ENCODE measurements at places on chromosomes 12 and 14.

DNA sequence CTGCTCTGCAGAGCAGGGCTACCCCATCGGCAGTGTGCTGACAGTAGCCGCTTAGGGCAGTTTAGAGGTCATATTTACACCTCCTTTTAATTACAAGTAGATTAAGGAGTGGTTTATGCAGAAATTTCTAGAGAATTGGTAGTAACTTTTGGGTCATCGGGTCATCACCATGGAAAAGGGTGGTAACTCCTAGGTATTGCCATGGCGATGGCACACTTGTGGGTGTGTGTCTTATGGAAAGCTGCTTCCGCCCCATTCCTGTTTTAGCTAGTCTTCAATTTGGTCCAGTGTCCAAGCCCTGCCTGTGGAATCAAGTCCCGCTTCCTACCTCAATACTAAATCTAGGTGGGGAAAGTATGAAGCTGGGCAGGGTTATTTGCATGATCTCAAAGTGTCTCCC is 29.5 kb upstream of the ZNF740 start:
- no peak for DNase-seq

DNA sequence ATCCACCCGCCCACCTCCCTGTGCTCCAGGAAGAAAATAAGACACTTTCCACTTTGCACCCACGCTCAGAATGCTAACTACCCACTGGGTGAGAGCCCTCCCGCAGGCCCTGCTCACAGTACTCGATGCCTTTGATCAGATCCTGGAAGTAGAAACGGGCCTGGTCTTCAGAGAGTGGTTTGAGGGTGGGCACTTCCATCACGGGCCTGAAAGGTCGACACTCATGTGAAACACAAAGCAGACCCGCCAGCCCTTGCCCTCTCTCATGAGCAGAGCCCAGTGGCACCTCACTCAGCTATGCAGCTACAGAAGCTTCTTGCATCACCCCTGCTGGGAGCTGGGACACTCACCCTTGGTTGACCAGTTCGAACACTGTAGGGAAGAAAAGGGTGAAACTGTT is 41.1 kb downstream of the CAMKK2 start:
- DNase-seq, result no peak

DNA sequence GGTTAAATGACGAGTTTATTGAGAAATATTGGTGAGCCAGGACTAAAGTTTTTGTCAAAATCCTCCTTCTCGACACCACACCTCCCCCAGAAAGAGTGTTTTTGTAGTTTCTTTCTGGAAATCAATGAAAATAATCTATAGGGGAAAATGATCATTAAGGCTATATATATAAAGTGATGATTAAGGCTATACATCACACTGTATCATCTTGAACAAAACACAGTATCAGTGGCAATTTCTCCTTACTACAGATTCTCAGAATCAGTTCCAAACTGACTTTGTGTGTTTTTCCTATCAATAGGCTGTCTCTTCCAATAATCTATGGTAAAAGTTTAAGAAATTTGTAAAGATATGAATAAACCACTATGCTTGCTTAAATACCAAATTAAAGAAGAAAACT is 81.7 kb downstream of the IFNG-AS1 start:
- DNase-seq, result no peak

DNA sequence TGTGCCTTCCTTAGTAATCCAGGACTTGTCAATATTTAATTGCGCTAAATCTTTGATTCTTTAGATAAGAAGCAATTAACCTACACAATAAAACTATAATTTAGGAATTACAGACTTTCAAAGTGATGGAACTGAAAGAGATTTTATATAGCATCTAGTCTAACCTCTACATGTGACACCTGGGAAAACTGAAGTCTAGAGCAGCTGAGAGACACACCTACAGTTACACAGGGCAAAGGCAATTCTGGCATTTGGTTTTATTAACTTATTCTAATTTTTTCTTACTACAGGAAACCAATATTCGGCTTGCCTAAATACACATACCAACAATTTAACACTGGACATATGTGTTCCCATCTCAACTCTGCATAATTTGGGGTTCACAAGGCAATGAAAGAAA is 196.5 kb downstream of the STXBP6 start:
- DNase-seq, result no peak

DNA sequence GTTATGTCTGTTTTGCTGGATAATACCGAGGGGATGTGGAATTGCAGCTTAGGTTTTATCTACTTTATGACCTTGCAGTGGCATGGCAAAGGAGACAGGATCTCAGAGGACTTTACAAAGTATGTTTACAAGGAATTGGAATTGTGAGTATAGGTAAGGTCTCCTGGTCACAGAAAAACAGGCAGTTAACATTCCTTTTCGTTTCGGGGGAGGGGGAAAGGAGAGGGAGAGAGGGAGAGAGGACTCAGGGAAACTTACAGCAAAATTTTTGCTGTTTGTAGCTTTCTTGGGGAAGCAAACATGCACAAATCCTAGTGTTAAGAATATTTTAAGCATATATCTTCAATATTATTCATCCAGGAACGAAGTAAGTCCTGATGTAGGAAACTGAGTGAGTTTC is 590.5 kb upstream of the LRFN5 start:
- DNase-seq, result no peak
